ENCODE measurements at places on chromosomes 4 and X. TPM values are rescaled to one million over a fixed set of nuclear protein-coding genes. Genes with fewer than 3 reads are reported as not detected.

DNA sequence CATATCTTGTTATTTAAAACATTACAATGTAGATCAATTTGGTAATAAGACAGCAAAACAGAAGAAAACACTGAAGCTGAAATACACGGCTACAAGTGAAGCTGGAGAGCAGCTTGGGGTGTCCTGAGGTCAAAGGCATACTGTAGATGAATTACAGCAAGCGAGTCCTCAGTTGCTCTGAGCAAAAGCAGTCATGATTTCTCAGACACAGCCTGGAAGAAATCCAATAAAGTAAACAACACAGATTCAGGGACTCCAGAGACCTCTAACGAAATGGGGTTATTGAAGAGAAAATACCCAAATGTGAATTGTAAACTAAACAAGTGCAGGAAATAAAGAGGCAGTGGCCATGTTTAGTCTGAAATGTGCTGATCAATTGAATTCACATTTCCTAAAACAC is 324.4 kb downstream of the CAMK2D start:
- no peak for DNase-seq

DNA sequence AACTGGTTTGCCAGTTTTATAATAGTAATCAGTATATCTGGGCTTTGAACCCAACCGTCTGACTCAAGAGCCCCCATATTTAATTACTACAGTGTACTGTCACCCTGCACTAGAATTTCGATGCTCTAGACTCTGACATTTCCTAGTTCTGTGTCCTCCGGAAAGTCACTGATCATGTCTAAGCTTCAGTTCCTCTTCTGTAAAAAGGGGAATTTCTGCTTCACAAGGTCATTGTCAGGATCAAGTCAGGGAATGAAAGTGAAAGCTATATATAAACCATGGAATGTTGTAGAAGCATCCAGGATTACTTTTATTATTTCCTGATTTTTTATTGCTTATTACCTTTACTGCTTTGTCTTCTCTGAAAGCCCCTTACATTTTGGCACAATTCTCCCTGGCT is 4.0 kb upstream of the KCNIP4 start:
- DNase-seq, result no peak

- peak; percentile 78 for DNase-seq
Observed at GRCh38 chr4:7358100-7358735, 76.5 kb downstream of the PSAPL1 start.

DNA sequence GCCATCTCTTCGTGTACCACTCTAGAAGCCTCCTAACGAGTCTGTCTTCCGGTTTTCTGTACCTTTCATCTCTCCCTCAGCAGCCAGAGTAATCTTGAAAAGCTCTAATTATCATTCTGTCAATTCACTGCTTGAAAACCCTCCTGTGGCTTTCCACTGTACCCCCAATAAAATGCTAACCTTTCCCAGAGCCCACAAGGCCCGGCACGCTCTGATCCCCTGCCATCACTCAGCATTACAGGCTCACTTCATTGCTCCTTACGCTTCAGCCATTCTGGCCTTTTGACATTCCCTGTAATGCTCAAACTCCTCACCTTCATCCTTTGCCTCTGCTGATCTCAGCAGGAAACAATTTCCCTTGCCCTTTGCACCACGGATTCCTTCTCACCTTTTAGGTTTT is 112.9 kb downstream of the ARHGAP10 start:
- no peak for DNase-seq

- no peak for DNase-seq
Observed at GRCh38 chr4:151626228-151626627, 134.6 kb downstream of the GATB start.

DNA sequence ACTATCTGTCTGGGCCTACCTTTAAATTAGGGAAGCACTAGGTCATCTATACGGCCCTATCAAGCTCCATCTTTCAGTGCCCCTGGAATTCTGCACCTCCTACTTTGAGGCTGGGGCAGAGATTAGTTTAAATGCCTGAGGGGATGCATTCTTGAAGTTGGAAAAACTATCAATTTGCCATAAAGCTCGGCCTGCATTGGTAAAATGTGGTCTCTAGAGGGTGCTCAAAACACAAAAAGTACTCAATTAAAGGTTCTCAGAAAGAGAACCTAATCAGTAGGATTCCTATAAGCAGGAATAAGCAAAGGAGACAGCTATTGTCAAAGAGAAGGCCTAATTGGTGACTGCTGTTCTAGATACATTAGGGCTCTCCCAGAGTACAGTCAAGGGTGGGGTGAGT is 111.7 kb downstream of the AMER1 start:
- DNase-seq, result no peak

- no peak for DNase-seq
Observed at GRCh38 chrX:48460606-48461005, 9.5 kb downstream of the SLC38A5 start.

GRCh38 chrX:69153060-69153730 is 12.1 kb downstream of the PJA1 start:
- no peak for DNase-seq

GRCh38 chrX:150761176-150761818 is 68.1 kb downstream of the MTMR1 start:
- no peak for DNase-seq

DNA sequence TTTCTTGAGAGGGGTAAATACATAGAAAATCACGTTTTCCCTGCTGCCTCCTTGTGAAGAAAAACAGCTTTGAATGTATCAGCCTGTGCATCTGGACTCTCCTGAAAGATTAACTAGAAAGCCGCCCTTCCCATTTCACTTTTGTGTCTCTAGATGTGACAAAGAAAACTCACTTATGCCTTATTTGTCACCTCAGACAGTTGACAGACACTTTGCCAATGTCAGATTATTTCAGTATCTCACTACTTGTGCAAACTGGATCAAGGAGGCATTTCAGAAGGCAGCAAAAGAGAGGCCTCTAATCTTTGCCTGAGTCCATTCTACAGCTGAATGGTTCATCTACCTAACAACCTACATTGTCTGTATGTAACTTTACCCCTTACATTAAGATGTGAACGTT is 754.9 kb downstream of the RPA4 start:
- DNase-seq, result no peak

GRCh38 chr4:127648061-127648460 is 15.3 kb downstream of the INTU start:
- DNase-seq, result no peak

- DNase-seq, result no peak
Observed at GRCh38 chrX:12950851-12951594, 23.9 kb upstream of the TMSB4X start.

The MAGED1 gene
- total RNA-seq, result 107 TPM

The UGT2A3 gene
- not detected for total RNA-seq

The MEPE gene
- total RNA-seq, result not detected

The LGI2 gene
- total RNA-seq, result not detected

The NPY2R gene
- total RNA-seq, result not detected

The GAGE2A gene
- not detected for total RNA-seq

The MAGEA2B gene
- not detected for total RNA-seq

The HSD17B10 gene
- 74.6 TPM for total RNA-seq

The EREG gene
- total RNA-seq, result 9.5 TPM

The FOXO4 gene
- 8.1 TPM for total RNA-seq

The WWC2 gene
- total RNA-seq, result 35.7 TPM

Measured in mammary epithelial cell (primary cell).